ENCODE measurements at places on chromosomes 3 and 15. TPM values are rescaled to one million over a fixed set of nuclear protein-coding genes. Genes with fewer than 3 reads are reported as not detected.

- no peak for DNase-seq
These were observed 787.3 kb downstream of the EDEM1 start for GRCh38 chr3:5974630-5975322.

- DNase-seq, result no peak
These were observed 15.6 kb downstream of the HERC1 start for GRCh38 chr15:63818191-63818590.

GRCh38 chr3:79253271-79253670 is 514.5 kb downstream of the ROBO1 start:
- DNase-seq, result no peak

DNA sequence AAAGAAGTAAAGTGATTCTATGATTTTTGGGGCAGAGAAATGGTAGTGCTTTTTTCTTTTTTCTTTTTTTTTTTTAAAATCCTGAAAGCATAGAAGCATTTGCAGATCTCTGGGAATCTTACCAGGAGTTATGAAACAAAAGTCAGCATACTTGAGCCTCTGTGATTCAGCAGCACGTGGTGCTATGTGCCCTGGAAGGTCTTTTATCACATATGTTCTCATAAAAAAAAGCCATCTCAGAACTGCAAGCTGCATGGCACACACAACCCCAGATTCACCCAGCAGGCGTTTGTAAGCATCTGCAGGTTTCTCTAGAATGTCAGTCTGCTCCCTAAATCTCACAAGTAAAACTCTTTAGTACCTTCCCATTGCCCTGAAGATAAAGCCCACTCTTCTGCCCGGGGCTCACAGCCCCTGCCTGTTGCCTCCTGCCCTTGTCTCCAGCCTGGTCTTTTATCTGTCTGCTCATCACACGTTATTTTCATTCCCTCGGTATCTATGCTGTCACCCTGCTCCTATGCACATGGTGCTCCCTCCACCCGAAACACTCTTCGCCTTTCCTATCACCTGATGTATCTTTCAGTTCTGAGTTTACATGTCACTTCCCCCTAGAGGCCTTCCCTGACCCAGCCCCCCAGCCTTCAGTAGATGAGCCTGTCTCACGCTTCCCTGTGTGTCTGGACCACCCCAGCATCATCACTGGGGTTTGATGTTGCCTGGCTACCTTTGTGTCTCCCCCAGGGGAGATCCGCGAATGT is 72.4 kb downstream of the CHDH start:
- DNase-seq, result peak; percentile 40

GRCh38 chr3:168048414-168049330 is 47.1 kb downstream of the GOLIM4 start:
- DNase-seq, result no peak

DNA sequence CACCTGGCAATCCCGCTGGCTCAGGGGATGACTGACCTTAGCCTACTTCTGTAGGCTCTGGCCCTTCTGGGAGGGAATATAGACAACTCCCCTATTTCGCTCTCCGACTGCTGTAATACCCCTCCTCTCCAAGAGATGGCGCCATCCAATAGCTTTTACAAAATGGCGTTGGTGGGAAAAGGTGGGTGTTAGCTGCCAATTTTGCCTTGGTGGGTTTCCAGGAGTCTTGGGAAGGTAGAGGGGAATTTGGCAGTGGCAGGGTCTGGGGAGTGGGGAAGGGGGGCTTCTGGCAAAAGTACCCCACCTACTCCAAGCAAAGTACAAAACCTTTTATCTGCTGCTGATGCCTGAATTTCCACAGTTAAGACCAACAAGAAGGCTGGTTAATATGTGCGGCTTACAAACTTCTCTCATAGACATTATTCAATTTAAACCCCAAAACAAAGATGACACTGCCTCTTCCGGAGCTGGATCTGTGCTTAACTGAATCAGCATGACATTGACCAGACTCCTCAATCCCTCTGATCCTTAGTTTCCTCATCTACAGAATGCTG is 62.1 kb downstream of the RASGRF1 start:
- peak; percentile 25 for DNase-seq

GRCh38 chr3:20701641-20702040 is 515.6 kb upstream of the SGO1 start:
- DNase-seq, result no peak

SERPINI2 gene
- total RNA-seq, result not detected

DAZL gene
- total RNA-seq, result not detected

UPK1B gene
- total RNA-seq, result not detected
